IMR-90 (cell line): ENCODE measurements at places on chromosomes 5 and 9.

GRCh38 chr9:137255448-137256114 is 454 bp downstream of the NELFB start:
- DNase-seq: no peak

DNA sequence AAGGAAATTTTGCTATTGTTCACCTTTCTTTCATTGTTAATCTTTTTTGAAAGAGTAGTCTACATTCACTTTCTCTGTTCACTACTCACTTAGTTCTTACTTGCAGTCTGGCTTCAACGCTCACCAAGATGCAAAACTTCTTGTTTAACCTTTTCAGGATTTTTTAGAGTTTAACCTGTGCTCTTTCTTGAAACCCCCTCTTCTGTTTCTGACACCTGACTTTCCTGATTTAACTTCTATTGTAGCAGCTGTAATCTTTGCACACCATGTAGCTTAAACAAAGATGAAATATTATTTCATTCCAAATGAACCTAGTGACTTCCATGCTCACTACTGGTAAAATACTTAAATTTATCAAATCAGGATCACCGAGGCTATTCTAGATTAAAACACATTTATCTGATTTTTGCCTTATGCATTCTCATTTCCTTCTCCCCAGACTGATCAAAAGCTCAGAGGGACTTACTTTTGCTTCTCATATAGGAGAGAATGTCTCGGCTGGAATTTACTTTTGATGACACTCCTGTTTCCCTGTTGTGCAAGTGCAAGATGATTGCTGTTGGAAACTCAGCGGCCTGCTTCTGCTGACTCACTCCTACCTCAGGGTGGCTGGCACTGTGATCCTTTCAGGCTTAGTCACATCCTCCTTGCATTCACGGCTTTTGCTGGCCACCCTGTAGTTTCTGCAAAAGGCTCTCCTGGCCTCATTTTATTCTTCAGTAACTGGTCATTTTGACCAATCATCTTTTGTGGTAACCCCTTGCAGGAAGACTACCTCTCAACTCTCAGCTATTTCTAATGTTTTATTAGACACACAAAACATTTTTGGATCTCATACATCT is 109.3 kb upstream of the IFNE start:
- peak; percentile 99 for DNase-seq

DNA sequence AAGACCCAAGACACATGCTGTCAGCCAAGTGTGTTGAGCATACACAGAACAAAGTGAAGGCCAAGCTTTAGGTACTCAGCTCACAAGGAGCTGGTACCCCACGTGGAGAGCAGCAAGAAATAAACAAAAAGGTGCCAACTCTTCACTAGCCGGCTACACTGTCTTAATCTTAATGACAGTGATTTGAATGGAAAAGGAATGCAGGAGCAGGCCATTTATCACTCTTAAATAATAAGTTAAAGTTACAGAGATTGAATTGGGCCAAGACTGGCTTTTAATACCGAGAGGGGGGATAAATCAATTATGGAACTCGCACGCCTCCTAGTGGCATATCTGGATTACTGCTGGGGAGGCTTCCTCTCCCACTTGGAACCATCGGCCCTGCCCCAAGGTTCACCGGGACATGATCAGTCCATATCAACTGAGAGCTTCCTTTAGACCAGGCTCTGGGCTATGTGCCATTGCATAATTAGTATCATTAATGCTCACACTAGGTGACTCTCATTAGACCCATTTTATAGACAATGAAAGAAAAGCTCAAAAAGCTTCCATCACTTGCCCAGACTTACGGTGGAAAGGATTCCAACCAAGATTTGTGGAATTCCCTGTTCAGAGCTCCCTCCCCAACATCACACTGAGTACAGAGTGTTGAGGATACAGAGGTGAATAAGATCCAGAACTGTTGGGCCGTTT is 94.0 kb downstream of the ACTL7B start:
- peak; percentile 51 for DNase-seq

DNA sequence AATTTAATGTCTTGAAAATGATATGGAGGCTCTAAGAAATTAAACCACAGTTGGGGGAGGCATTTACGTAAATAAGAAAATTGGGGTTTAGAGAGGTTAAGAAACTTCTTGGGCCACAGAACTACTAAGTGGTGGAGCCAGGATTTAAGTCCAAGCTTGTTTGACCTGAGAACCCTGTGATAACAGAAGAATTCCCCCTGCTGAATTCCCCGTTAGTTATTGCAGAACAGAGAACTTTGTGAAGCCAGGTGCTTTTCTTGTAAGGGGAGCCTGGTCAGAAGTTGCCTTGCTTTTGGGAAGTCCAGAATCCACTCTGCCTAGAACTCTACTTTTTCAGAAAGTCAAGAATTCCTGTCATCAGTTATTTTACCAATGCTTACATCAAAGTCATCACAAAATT is 309.3 kb upstream of the SEMA6A start:
- DNase-seq: no peak

DNA sequence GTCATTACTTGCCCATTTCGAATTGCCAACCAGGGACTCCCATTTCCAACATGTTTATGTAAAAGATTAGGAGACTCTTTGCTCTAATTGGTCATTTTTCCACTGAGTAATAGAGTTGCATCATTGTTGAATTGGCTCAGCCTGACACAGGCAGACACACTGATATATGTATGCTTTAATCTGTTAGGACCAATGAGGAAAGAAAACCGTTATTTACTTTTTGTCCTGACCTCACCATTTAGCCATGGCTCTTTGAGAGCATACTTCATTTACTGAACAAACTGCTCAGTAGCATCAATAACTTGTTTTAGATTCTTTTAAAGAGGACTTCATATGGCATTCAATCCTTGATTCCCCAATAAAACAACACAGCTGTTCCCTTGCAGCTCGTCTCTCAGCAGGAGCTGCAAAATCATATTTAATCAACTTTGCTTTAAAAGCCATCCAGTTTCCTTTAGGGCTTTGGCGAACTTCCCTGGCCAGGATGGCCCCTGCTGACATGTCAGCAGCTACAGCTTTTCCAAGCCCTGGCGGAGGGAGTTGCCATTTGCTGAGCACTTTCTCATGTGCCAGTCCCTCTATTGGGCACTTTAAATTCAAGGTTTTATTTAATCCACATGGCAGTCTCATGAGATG is 251.5 kb upstream of the TNC start:
- peak; percentile 91 for DNase-seq
